ENCODE measurements at places on chromosomes 13 and 19.

DNA sequence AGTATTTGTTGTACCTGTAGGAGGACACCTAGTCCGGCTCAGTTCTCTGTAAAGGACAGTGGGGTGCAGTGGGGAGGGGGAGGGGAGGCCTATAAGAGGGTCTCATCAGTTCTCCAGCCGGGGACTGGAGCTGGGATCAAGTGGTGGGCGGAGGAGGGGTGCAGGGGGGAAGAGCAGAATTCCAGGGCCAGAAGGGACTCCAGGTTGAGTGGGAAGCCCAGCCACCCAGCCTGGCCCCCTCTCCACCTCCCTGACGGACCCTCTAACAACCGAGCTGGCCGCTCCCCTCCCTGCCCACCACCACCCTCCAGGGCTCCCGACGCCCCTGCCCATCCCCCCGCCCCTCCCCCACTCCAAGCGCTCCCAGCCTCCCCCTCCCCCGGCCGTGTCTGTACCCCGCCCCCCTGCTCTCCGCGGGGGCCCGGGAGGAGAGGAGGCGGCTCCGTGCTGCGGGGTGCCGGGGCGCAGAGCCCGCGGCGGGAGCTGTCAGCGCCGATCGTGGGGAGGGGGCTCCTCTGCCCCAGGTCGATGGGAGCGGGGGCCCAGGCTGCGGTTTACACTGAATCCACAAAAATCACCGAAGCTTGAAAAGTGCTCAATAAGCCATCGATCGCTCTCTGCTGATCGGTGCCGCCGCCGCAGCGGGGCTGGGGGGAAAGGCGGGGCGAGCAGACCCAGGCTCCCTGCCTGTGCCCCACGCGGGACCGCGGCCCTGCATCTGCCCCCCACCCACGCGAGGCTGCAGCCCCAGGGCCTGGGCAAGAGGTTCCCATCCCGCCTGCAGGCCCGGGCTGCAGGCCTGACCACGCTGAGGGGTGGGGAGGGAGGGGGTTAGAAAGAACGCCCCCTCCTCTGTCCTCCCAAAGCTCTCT is 34.6 kb upstream of the ONECUT3 start:
- DNase-seq: no peak

DNA sequence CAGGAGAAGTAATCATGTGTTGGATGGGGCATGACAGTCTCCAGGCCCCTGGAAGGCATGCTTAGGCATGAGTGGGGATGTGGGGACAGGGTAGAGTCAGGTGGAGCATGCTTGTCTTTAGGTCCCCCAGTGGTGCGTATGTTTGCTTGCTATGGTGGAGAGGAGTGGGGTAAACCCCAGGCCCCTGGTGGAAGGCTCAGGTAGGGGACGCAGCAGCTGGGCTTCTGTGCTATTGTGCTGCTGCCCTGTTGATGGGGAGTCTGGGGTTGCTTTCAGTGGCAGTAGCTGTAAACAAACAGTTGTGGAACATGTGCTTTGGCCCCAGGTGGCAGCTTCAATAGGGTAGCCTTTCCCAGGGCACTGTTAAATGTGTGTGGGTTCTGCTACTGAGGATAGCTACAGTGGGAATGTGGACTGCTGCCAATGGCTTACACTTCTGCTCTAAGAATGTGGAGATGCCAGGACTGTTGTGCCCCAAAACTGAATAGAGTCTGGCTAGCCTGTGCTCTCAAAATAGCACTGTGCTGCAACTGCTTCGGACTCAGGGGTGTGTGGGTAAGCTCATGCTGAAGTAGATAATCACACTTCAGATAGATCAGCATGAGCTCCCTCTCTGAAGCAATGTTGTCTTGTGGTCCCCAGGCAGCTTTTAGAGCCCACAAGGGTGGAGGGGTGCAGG is 1257.3 kb downstream of the DIAPH3 start:
- DNase-seq: no peak

DNA sequence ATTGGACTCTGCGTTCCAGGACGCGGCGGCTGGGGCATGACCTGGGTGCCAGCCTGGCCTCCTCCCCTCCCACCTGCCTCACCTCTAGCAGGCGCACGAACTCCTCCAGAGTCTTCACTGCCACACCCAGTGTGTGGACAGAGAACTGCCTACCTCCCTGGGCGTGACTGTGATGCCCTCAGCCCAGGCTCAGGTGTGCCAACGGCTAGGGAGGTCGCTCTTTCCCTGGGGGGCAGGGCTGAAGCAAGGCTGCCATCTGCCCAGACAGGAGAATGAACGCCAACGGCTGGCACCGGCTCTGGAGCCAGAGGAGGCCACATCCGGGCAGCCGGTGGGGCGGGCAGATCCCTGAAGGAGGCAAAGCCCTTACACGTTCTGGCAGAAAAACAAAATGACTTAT is 11.3 kb downstream of the NANOS3 start:
- DNase-seq: no peak

DNA sequence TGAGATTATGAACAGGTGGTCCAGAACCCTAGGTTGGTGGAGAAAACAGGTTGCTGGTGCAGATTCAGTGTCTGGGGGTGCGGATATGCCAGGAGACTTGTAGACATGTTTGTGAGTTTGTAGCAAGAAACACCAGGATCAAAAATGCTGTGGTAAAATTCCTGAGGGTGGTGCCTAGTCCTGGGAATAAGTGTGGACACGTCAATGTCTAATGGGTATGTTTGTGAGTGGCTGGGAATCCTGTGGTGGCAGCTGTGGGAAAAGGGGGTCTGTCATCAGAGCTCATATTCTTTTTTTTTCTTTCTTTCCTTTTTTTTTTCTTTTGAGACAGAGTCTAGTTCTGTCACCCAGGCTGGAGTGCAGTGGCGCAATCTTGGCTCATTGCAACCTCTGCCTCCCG is 7.2 kb downstream of the ZNF708 start:
- no peak for DNase-seq

GRCh38 chr19:18232540-18233223 is 6.4 kb upstream of the PDE4C start:
- no peak for DNase-seq

DNA sequence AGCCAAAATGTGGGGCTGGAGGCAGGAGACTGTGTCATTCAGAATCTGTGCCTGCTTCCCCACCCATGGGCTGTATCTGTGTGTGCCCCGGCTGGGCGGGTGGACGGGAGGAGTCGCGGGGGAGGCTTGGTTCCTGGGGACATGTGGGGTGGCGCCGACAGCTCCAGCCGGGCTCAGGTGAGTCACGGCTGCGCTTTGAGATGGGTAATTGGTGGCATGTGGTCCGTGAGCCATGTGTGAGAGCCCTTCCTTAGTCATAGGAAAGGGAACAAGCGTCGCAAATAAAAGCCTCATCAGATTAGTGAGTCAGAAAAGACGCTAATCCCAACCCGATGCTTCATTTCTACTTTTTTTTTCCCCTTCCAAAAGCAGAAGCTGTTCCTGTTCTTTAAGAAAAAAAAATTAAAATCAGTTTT is 118.6 kb upstream of the ZNF536 start:
- no peak for DNase-seq

GRCh38 chr13:25046985-25047511 is 48.9 kb upstream of the PABPC3 start:
- no peak for DNase-seq

- peak; percentile 36 for DNase-seq
Measured at GRCh38 chr19:12757544-12758274, 6.1 kb downstream of the BEST2 start.

DNA sequence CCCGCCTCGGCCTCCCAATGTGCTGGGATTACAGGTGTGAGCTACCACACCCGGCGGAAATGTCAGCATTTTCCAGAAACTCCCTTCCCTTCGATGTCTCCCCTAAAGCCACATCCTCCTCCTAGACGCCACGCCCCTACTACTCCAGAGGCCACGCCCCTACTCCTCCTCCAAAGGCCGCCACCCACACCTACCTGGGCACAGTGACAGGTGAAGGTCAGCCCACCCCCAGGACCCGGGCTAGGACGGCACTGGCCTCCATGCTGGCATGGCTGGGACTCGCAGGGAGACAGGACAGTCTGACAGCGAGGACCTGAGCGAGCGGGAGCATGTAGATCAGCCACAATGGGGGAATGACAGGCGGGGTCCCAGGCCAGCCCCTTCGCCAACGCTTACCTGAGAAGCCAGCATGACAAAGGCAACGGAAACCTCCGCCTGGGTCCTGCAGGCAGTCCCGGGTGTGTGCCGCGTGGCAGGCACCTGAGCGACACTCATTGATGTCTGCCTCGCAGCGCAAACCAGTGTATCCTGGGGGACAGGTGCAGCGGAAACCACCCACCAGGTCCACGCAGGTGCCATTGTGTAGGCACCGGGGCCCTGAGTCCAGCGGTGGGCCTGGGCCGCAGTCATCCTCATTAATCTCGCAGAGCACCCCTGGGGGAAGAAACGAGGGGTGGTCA is 22.0 kb downstream of the NOTCH3 start:
- no peak for DNase-seq
